ENCODE measurements at places on chromosomes 1 and 21.

- DNase-seq: no peak
Observed at GRCh38 chr21:44870748-44871495, 2.6 kb downstream of the PTTG1IP start.

- DNase-seq: no peak
Observed at GRCh38 chr21:43965911-43966585, 46.1 kb upstream of the TRAPPC10 start.

DNA sequence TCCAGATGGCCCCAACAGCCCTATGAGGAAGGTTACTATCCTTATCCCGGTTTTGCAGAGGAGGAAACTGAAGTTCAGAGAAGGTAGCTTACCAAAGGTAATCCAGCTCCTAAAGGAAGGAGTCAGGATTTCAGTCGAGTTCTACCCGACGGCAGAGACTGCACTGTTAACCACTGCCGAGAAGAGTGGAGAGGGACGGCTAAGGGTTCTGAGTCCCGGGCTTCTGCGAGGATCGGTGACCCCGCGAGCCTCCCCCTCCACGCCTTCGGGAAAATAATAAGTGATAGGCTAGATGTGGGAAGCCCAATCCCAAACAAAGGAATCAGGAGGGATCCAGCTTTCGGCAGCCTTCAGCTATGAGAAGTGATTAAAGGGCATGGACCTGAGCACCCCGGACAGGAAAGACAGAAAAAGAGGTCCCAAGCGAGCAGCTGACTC is 587 bp downstream of the TMEM53 start:
- peak; percentile 15 for DNase-seq

DNA sequence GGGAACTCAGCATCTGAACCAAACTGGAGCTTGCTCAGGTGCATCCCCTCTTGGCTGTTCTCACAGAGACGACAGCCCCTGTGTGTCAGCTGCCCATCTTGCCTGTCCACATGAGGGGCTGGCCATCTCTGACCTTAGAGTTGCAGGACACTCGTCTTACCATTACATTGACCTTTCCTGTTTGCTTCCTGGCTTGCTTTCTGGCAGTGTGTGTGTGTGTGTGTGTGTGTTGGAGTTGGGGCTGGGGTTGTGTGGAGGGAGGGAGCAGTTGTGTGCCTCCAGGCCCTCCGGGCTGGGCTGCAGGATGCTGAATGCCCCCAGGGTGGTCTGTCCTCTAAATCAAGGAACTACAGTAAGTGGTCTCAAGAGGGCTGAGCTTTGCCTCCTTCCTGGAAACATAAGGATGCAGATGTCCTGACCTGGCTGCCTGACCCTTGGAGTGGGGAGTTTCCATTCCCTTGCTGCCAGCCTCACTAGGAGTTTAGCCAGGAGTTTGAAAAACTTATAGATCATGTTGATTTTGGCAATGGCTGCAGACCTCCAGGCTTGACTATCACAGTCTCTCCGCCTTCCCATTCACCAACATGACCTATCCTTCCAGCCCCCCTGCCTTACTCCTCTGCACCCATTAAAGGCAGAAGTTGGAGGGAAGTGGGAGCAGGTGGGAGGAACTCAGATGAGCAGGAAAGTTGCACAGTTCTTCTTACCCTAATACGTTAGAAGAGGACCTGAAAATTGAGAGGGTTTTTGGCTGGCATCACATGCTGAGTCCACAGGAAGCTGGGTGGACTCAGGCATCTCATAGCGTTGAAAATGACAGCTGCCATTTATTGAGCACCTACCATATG is 19.0 kb downstream of the RASSF5 start:
- no peak for DNase-seq

- DNase-seq: peak; percentile 54
Observed at GRCh38 chr1:240827786-240828185, 215.8 kb upstream of the GREM2 start.

- no peak for DNase-seq
Observed at GRCh38 chr1:100746542-100746932, 27.0 kb downstream of the VCAM1 start.

GRCh38 chr1:177984136-177984525 is 14.3 kb upstream of the SEC16B start:
- DNase-seq: peak; percentile 95

DNA sequence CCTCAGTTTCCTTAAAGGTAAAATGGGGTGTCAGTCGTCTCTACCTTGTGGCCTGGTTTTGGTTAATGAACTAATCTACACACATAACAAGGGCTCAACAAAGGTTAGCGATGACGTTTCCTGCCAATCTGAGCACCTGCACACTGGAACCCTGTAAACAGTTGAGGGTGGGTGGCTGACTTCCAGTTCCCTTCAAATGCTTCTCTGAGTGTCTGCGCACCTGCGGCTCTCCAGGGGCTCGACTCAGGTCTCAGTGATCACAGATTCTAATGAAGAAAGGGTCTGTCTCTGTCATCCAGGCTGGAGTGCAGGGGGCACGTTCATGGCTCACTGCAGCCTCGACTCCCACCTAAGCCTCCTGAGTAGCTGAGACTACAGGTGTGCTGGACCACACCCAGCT is 3.3 kb upstream of the AGPAT3 start:
- DNase-seq: no peak

- no peak for DNase-seq
Observed at GRCh38 chr1:160459687-160460086, 59.3 kb downstream of the VANGL2 start.

- no peak for DNase-seq
Observed at GRCh38 chr1:186228749-186229148, 146.3 kb downstream of the TPR start.

DNA sequence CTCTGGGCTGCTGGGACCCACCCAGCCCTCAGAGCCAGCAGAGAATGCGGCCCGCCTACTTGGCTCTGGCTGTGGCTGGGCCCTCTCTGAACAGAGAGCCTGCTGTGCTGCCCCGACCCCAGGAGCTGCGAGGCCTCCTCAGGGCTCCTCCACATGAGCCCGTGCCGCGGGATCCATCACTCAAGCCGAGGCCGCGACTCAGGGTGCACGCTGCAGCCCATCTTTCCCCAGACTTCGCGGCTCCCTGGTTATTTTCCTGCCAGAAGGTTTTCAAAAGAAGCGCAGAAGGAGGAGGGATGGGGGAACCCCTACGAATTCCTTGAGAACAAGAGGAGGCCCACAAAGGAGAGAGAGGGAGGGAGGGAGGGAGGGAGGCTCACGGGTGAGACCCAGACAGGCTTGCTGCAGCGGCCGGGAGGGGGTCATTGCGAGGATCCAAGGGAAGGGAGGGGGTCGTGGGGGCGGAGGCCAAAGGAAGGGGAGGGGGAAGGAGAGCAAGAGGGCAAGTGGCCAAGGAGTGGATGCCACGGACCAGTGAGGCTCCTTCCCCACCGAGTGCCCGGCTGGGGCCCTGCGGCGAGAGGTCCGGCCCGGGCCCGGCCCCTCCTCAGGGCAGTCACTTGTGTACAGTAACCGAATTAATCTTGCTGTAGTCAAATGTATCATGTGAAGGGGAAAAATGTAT is 146.8 kb downstream of the CASZ1 start:
- DNase-seq: no peak

DNA sequence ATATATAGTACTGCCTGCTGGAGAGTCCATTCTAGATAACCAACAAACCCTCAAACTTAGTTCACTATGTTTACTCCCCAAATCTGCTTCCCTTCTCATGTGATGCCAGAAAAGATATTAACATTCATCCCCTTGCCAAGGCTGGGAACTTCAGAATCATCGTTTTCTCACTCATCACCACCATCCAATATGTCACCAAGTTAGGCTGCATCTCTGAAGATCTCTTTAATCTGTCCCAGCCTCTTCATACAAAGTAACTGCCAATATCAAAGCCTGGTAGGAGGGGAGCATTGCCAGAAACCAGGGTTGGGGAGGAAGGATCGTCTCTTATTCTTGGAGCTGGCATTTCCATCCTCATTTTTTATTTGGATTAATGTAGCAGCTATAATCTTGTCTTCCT is 71.6 kb downstream of the XCL2 start:
- no peak for DNase-seq

DNA sequence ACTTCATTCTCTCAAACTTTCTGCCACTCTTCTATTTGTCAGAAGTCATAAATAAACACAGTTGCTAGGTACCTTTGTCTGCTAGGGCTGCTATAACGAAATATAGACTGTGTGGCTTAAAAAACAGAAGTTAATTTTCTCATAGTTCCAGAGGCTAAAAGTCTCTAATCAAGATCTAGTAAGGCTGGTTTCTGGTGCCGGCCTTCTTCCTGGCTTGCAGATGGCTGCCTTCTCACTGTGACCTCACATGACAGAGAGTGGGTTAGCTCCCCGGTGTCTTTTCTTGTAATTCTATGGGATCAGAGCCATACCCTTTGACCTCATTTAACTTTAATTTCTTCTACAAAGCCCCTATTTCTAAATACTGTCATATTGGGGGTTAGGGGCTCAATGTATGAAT is 5.9 kb downstream of the PDC start:
- no peak for DNase-seq

DNA sequence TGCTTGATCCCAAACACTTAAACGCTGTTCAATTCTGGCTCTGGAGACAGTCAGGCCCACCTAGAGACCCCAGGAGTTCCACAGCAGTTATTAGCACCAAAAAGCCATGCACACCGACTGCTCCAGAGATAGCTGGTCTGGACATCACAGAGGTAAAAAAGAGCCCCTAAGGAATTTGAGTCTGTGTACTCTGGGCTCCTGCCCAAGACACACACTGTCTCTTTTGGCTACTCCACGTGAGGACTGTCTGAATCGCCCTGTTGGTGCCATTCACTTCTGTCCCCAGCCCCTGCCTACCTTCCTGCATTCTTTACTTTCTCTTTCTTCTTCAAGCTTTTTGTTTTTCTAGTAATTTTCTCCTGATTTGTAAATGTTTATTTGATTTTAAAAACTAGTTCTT is 197.4 kb downstream of the ADGRL2 start:
- no peak for DNase-seq

DNA sequence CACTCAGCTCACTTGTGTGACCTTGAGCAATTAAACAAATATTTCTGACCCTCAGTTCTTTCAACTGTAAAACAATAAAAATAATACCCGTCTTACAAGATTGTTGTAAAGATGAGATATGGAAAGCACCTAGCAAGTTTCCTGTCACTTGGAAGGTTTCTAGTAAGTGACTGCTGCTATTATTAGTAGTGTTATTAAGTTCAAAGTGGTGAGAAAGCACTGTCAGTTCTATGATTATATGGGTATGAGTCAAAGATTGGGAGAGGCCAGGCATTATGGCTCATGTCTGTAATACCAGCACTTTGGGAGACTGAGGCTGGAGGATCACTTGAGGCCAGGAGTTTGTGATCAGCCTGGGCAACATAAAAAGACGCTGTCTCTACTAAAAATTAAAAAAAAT is 145.4 kb downstream of the C1orf21 start:
- no peak for DNase-seq

All from AG10803 (cell line).